ENCODE measurements at places on chromosomes 4 and X.
A peak's percentile ranks its signal among the peaks of the same experiment; 100 is the strongest.

GRCh38 chrX:39752815-39753214 lies 344.9 kb downstream of the BCOR start:
- peak; percentile 53 for DNase-seq

DNA sequence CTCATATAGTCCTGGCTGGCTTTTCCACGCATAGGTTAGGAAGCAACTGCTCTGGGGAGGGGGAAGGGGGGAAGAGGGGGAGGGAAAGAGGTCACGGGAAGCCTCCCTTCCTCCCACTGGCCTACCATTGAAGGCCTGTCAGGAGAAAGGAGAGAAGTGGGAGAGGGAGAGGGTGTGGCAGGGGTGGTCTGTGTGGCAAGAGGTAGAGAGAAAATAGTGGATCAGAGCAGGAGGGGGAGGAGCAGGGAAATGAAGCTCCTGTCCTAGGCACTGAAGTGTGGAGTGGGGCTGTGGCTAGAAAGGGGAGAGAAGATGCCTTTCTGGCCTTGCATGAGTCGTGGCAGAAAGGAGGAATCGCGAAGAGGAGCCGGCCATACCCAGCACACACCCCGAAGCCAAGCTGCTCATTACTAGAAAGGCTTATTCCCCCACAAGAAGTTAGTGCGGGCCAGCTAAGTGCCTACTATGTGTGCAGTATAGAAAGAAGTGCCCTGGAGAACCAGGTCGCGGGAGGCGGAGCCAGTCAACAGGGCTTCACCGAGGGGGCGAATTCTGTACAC lies 1.1 kb upstream of the TMEM164 start:
- no peak for DNase-seq

DNA sequence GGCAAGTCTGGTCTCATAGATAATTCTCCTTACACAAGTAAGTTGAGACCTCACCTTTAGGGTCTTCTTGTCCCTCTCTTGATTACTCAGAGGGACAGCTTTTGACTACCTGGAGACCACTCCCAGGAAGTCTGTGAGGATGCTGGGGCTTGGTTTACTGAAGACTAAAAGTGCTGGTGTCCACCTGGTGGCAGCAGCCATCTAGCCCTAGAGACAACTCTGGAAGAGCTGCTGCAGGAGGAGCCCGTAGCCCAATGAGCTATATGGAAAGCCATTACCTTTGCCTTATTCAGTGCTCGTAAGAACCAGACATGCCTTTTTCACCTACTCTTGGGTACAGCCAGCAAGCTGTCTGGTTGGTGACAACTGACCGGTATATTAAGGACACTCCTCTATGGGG lies 7.3 kb downstream of the FGFBP2 start:
- DNase-seq: no peak

- DNase-seq: no peak
These were observed 73.0 kb downstream of the LUZP4 start for GRCh38 chrX:115362334-115363095.

DNA sequence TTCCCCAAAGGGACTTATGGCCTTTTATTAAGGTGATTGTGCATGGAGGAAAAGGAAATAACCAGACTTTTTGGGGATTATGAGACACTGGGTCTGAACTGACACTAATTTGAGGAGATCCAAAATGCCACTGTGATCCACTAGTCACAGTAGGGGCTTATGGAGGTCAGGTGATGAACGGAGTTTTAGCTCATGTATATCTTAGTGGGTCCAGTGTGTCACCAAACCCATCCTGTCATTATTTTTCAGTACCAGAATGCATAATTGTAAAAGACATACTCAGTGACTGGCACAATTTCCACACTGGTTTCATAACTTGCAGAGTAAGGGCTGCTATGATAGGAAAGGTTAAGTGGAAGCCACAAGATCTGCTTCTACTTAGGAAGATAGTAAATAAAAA lies 131.3 kb downstream of the RTL3 start:
- no peak for DNase-seq

- DNase-seq: no peak
These were observed 55.3 kb downstream of the MBNL3 start for GRCh38 chrX:132433551-132433950.

- DNase-seq: peak; percentile 83
These were observed 2.1 kb upstream of the APBB2 start for GRCh38 chr4:41216294-41217019.

Data from ovary (tissue), 10 donors.